ENCODE measurements at places on chromosomes 16 and 17. TPM values are rescaled to one million over a fixed set of nuclear protein-coding genes. Genes with fewer than 3 reads are reported as not detected.

SYCE1L gene
- polyA plus RNA-seq = 8.1 TPM

ZNF48 gene
- 16.5 TPM for polyA plus RNA-seq

PYY gene
- 0.19 TPM for polyA plus RNA-seq

USP6 gene
- 2.5 TPM for polyA plus RNA-seq

DNA sequence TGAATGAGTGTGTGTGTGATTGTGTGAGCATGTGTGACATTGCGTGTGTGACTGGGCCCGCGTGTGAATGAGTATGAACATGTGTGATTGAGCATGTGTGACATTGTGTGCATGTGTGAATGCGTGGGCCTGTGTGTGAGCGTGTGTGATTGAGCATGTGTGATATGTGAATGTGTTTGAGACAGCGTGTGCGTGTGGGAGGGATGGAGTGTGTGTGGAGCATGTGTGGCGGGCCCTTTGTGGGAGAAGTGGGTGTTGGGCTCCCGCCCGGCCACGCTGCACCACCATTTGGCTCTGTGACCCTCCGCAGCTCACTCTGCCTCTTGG, 22.7 kb upstream of the GSE1 start:
- DNase-seq = no peak

- peak; percentile 75 for DNase-seq
Measured at GRCh38 chr16:57045694-57046381, 46.5 kb upstream of the CPNE2 start.

GRCh38 chr16:72990571-72990970, 57.4 kb downstream of the ZFHX3 start:
- DNase-seq = no peak

All from renal pelvis (tissue), 12 donors.